ENCODE measurements at places on chromosomes 11 and 22. TPM values are rescaled to one million over a fixed set of nuclear protein-coding genes. Genes with fewer than 3 reads are reported as not detected.

GRCh38 chr11:1639666-1640065 is 10.1 kb downstream of the KRTAP5-5 start:
- H3K27ac ChIP-seq: no peak overlapping the region
- H3K36me3 ChIP-seq: no peaks in the 10 kb centered on the region

- no peaks in the 10 kb centered on the region for H3K27me3 ChIP-seq
- no peaks in the 10 kb centered on the region for H3K36me3 ChIP-seq
- peak; percentile 95 for DNase-seq
- H3K4me1 ChIP-seq: peaks cover 19% of the 10 kb centered on the region
- H3K27ac ChIP-seq: no peak overlapping the region
Observed at GRCh38 chr11:57456960-57457642, 3.2 kb upstream of the RTN4RL2 start.

GRCh38 chr11:4645974-4646373 is 2.2 kb downstream of the OR51E1 start:
- peaks cover 10% of the 10 kb centered on the region for H3K4me1 ChIP-seq
- no peaks in the 10 kb centered on the region for H3K27me3 ChIP-seq
- H3K27ac ChIP-seq: peak overlapping the region; percentile 36

- H3K4me3 ChIP-seq: peak overlapping the region; percentile 7
- H3K4me1 ChIP-seq: peaks cover 11% of the 10 kb centered on the region
- no peaks in the 10 kb centered on the region for H3K27me3 ChIP-seq
- peak overlapping the region; percentile 83 for H3K27ac ChIP-seq
- no peaks in the 10 kb centered on the region for H3K36me3 ChIP-seq
Observed at GRCh38 chr11:94134651-94135512, 6.2 kb downstream of the PANX1 start.

GRCh38 chr22:33260498-33260897 is 202.3 kb upstream of the SYN3 start:
- no peaks in the 10 kb centered on the region for H3K4me1 ChIP-seq
- peaks cover 2% of the 10 kb centered on the region for H3K27me3 ChIP-seq
- H3K36me3 ChIP-seq: no peaks in the 10 kb centered on the region

- no peak for DNase-seq
- no peaks in the 10 kb centered on the region for H3K4me1 ChIP-seq
- H3K27ac ChIP-seq: no peak overlapping the region
- no peak overlapping the region for H3K4me3 ChIP-seq
- H3K27me3 ChIP-seq: peaks cover 7% of the 10 kb centered on the region
Observed at GRCh38 chr11:44537679-44538078, 27.8 kb upstream of the CD82 start.

DNA sequence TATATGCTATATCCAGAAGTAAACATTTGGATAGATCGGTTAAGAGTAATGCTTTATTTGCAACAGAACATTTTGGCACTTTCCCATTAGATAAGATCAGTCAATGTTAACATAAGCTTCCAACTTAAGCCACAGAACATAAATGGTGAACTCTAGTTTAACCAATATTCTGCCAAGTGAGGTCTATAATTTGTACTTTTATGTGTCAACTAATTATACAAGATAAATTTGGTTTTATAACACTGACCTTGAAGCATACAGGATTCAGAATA is 23.5 kb upstream of the BLID start:
- H3K4me3 ChIP-seq: no peak overlapping the region
- H3K36me3 ChIP-seq: no peaks in the 10 kb centered on the region
- H3K27me3 ChIP-seq: no peaks in the 10 kb centered on the region
- no peak overlapping the region for H3K27ac ChIP-seq

GRCh38 chr22:41501209-41501608 is 32.3 kb downstream of the ACO2 start:
- H3K4me3 ChIP-seq: no peak overlapping the region
- peaks cover 49% of the 10 kb centered on the region for H3K36me3 ChIP-seq
- no peaks in the 10 kb centered on the region for H3K27me3 ChIP-seq
- peak; percentile 37 for DNase-seq
- peak overlapping the region; percentile 16 for H3K27ac ChIP-seq
- H3K4me1 ChIP-seq: peaks cover 49% of the 10 kb centered on the region

- H3K4me3 ChIP-seq: no peak overlapping the region
- no peak overlapping the region for H3K27ac ChIP-seq
- peaks cover 19% of the 10 kb centered on the region for H3K4me1 ChIP-seq
- peaks cover 11% of the 10 kb centered on the region for H3K27me3 ChIP-seq
Observed at GRCh38 chr11:9001736-9002135, 2.1 kb downstream of the NRIP3 start.

DNA sequence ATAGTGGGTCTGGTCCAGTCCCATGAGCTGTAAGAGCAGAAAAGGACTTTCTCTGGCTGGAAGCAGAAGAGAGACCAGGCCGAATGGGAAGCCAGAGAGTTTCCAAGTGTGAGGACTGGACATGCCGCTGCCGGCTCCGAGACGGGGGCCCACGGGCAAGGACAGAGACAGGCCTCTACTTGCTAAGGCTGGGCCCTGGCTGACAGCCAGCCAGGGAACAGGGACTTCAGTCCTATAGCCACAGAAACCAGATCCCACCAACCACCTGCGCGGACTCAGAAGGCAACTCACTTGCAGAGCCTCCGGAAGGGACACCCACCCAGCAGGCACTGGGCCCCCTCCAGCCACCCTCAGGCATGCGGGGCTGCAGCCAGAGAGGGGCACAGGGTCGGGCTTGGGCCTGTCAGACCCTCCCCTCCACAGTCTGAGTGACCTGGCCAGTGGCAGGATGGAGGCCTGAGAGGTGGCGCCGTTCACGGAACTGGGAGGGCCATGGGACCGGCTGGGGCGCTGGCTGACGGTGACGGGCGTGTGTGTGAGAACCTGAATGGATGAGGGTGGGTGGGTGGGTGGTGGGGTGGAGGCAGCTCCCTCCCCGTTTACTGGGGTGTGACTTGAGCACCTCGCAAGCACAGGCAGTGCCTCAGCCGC is 47.8 kb upstream of the A4GALT start:
- no peaks in the 10 kb centered on the region for H3K36me3 ChIP-seq
- DNase-seq: no peak
- H3K4me1 ChIP-seq: no peaks in the 10 kb centered on the region
- H3K4me3 ChIP-seq: no peak overlapping the region
- no peaks in the 10 kb centered on the region for H3K27me3 ChIP-seq

DNA sequence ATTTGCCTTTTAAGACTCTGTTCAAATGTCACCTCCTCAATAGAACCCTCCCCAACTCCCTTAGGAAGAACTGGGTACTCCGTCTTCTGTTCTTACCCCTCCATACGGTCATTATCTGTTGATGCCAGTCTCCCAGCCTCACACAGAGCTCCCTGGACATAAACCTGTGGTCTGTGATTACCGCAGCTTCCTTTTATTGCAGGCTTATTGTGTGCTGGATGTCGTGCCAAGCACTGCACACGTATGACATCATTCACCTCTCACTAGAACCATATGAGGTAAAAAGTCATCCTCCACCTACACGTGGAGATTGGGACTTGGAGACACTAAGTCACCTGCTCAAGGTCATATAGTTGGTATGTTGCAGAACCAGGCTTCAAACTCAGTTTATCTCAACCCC is 15.3 kb downstream of the PTPN5 start:
- no peaks in the 10 kb centered on the region for H3K27me3 ChIP-seq
- H3K4me1 ChIP-seq: no peaks in the 10 kb centered on the region
- DNase-seq: no peak
- H3K36me3 ChIP-seq: no peaks in the 10 kb centered on the region

DNA sequence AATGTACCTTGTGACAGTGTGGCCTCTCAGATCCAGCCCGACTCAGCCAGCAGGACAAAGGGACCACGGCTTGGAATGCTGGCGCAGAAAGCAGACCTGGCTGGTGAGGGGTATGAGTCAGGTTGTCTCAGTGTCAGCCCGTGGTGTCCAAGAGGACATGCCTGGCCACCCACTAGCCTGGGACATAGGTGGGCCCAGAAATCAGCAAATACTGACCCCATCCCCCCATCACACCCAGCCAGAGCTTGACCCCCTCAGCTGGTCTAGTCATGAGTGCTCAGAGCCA is 4.5 kb downstream of the BANF1 start:
- peak overlapping the region; percentile 46 for H3K27ac ChIP-seq
- peaks cover 21% of the 10 kb centered on the region for H3K4me1 ChIP-seq
- no peaks in the 10 kb centered on the region for H3K27me3 ChIP-seq

DNA sequence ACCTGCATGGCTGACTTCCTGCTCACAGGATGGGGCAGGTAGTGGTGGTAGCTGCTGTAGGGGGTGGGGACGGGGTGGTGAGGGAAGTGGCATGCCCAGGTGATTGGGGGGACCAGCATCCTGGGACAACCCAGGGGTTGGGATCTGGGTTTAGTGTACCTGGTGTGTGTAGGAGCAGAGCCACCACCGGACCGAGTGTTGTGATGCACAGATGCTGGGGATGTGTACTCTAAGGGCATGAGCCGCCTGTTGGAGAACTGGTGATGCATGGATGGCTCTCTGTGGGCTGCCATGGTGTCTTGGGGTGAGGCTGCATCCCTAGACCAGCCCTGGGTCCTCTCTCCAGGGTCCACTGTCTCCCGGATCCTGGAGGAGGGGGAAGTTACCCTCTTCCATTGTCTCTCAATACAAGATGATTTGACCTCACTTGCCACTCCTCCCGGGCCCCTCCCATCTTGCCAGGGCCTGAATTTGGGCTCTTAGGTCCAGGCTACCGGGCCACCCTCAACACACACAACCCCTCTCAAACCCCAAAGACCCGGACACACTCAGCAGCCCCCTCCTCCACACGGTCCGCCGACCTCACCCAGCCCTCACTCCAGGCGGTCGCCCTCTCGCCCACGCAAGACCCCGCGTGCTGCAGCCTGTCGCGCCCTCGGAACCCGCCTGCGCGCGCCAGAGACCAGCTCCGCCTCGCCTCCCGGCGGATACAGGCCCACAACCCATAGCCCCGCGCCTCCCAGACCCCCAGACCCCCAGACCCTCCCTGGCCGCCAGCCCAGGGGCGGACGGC is 619 bp downstream of the LRRC75B start:
- peaks cover 25% of the 10 kb centered on the region for H3K36me3 ChIP-seq
- DNase-seq: no peak
- H3K27me3 ChIP-seq: no peaks in the 10 kb centered on the region
- peak overlapping the region; percentile 69 for H3K4me3 ChIP-seq

DNA sequence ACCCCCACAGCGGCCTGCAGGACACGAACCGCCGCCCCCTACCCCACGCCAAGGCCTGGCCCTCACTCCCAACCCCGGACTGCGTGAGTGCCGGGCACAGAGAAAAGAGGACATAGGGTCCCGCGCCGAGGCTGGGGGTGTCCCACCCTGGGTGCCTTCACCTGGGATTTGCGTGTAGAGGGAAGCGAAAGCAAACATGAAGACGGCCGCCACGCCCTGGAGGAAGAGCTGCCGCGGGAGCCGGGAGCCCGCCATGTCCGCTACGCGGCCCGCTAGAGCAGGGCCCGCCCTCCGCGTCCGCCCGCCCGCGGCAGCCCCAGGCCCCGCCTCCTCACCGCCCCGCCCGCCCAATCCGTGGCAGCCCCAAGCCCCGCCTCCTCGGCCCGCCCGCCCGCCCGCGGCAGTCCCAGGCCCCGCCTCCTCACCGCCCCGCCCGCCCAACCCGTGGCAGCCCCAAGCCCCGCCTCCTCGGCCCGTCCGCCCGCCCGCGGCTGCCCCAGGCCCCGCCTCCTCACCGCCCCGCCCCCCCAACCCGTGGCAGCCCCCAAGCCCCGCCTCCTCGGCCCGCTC is at the start of gene LMF2:
Gene LMF2, minus strand, starts transcription at position 282 of the 570 bp plus-strand sequence. Its CDS starts 27 bp downstream, at position 255.
- DNase-seq: peak; percentile 96
- peaks cover 17% of the 10 kb centered on the region for H3K4me1 ChIP-seq
- H3K36me3 ChIP-seq: peaks cover 45% of the 10 kb centered on the region
- peak within 1 kb of the TSS; percentile 85 for H3K27ac ChIP-seq

GRCh38 chr11:65170058-65170534 is at the start of gene SPDYC:
Gene SPDYC, plus strand, starts transcription at chr11:65170233. Its CDS starts 1,125 bp downstream, at chr11:65171358.
- H3K36me3 ChIP-seq: no peaks in the 10 kb centered on the region
- no peaks in the 10 kb centered on the region for H3K27me3 ChIP-seq
- H3K4me3 ChIP-seq: no peak within 1 kb of the TSS
- no peak for DNase-seq
- H3K4me1 ChIP-seq: no peaks in the 10 kb centered on the region

DNA sequence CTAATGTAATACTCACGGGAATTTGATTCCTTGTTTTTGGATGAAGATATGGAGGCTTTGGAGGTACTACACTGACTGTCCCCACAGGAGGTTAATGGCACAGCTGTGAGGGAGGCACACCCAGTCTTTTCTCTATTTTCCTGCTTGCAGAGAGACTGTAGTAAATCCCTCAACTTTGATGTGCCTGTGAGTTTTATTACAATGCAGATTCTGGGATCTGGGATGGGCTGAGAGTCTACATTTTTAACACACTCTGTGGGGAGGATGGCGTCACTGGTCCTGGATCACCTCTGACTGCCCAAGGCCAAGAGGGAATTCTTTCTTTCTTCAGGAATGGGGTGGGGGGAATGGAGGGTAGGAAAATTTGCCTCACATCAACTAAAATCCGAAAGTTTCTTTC is 80.2 kb upstream of the NTM start:
- H3K27me3 ChIP-seq: no peaks in the 10 kb centered on the region
- no peak for DNase-seq
- H3K4me1 ChIP-seq: no peaks in the 10 kb centered on the region
- H3K27ac ChIP-seq: no peak overlapping the region

DNA sequence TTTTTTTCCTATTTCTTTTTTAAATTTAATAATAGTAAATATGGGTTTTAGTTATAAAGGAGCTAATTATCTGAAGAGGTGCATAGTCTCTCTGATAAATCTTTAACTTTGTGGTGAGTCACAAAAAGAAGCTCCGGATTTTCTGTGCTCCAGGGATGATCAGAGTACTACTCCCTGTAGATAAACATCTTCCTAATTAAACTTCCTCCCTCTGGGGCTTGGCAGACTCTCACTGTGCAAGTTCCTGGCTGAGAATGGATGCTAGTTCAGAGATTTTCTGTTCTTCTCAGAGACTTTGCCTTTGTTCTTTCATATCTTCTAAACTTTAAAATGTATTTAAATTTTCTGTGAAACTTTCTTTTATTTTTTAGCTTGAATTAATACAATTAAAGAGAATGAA is at the start of gene OR10G7:
Gene OR10G7, minus strand, starts transcription at position 72 of the 400 bp plus-strand sequence. CDS start 2,324 bp downstream, outside the sequence.
- no peak within 1 kb of the TSS for H3K4me3 ChIP-seq
- no peaks in the 10 kb centered on the region for H3K27me3 ChIP-seq
- H3K27ac ChIP-seq: no peak within 1 kb of the TSS

- H3K36me3 ChIP-seq: peaks cover 72% of the 10 kb centered on the region
- H3K27ac ChIP-seq: peak overlapping the region; percentile 62
- H3K4me1 ChIP-seq: peaks cover 8% of the 10 kb centered on the region
- peak; percentile 60 for DNase-seq
- no peak overlapping the region for H3K4me3 ChIP-seq
- no peaks in the 10 kb centered on the region for H3K27me3 ChIP-seq
Observed at GRCh38 chr11:67438158-67438902, 848 bp upstream of the PTPRCAP start.

- H3K27me3 ChIP-seq: peaks cover 7% of the 10 kb centered on the region
- H3K4me3 ChIP-seq: no peak overlapping the region
- no peaks in the 10 kb centered on the region for H3K4me1 ChIP-seq
- DNase-seq: no peak
- no peak overlapping the region for H3K27ac ChIP-seq
Observed at GRCh38 chr22:48106715-48107259, 1344.3 kb downstream of the TBC1D22A start.

GRCh38 chr11:40987776-40988435 is 471.5 kb downstream of the LRRC4C start:
- H3K4me3 ChIP-seq: no peak overlapping the region
- H3K27me3 ChIP-seq: no peaks in the 10 kb centered on the region
- H3K27ac ChIP-seq: no peak overlapping the region
- no peaks in the 10 kb centered on the region for H3K4me1 ChIP-seq

OR51Q1 gene
- total RNA-seq: not detected

MS4A7 gene
- 3.8 TPM for total RNA-seq

SUSD2 gene
- total RNA-seq: 1.2 TPM

TSGA10IP gene
- not detected for total RNA-seq

RAB38 gene
- 0.28 TPM for total RNA-seq

NPAS4 gene
- total RNA-seq: not detected

PRR5 gene
- total RNA-seq: 2.9 TPM

RAG1 gene
- 0.44 TPM for total RNA-seq

Data from psoas muscle (tissue), 8 donors.